CD4-positive, alpha-beta T cell (primary cell): ENCODE measurements at places on chromosomes 16 and 17.
A peak's percentile ranks its signal among the peaks of the same experiment; 100 is the strongest.

GRCh38 chr17:65293584-65294180 is 156.5 kb downstream of the RGS9 start:
- no peak for DNase-seq

GRCh38 chr16:10309271-10309932 is 76.5 kb upstream of the ATF7IP2 start:
- no peak for DNase-seq

- no peak for DNase-seq
Measured at GRCh38 chr17:80815151-80815681, 176.4 kb upstream of the CHMP6 start.

- DNase-seq = no peak
Measured at GRCh38 chr16:3444032-3444388, 530 bp downstream of the NAA60 start.

- no peak for DNase-seq
Measured at GRCh38 chr17:45427181-45427835, 5.4 kb downstream of the ARHGAP27 start.

GRCh38 chr16:11550791-11551498 is 35.8 kb downstream of the LITAF start:
- no peak for DNase-seq

- no peak for DNase-seq
Measured at GRCh38 chr17:31171701-31172100, 76.9 kb downstream of the NF1 start.

DNA sequence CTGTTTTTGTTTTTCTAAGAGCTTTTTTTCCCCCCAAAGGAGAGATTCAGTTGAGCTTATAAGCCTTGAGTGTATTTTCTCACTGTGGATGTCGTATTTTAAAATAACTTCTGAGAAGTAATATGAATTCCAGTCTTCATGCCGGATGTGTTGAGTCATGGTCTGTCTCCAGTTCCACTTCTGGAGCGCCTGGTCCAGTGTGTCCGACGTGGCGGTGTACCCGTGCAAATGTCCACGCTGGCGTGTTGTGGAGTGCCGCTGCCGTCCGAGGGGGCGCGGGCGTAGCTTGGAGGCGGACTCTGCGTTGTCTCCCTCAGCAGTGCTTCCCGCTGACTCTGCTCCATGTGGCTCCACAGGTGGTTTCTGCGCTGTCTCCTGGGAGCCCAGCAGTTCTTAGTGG is 60.9 kb upstream of the ZNF750 start:
- DNase-seq = no peak

- peak; percentile 36 for DNase-seq
Measured at GRCh38 chr16:49921791-49922456, 66.0 kb upstream of the ZNF423 start.

- no peak for DNase-seq
Measured at GRCh38 chr17:41494524-41494923, 4.8 kb upstream of the KRT36 start.

GRCh38 chr16:12530302-12530701 is 273.4 kb downstream of the CPPED1 start:
- no peak for DNase-seq

- DNase-seq = no peak
Measured at GRCh38 chr16:30619202-30619601, 9.0 kb upstream of the ZNF689 start.

GRCh38 chr16:17261197-17261858 is 209.4 kb downstream of the XYLT1 start:
- DNase-seq = no peak

DNA sequence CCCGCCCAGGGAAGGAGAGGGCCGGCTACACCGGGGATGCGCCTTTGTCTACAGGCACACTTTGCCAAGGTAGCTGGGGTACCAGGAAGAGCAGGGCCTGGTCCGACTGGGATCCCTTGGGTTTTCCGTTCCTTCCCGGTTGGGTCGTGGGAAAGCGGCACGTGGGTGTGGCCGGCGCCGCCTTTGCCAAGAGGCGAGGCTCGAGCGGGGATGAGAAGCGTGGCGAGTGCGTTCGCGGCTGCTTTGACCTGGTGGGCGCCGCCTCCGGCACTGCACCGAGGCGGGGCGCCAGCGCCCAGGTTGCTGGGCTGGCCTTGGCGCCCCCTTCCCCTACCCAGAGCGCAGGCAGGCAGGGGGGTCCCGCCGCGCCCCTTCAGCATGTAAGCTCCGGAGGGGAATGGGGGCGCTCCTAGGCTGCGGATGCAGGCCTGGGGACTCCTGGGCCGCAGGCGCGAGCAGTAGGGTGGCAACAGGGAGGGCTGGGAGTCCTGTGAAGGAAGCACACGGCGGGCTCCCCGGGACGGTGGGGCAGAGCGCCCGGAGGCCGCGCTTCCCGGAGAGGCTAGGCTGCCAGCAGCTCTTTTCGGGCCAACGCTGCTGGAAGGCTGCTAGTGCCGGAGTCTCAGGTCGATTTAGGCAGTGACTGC is 2.0 kb downstream of the HAS3 start:
- DNase-seq = no peak

- DNase-seq = no peak
Measured at GRCh38 chr17:900336-900934, 79.1 kb downstream of the NXN start.

- DNase-seq = no peak
Measured at GRCh38 chr16:53166099-53166498, 111.3 kb downstream of the CHD9 start.

GRCh38 chr16:1674306-1674705 is 3.8 kb upstream of the JPT2 start:
- DNase-seq = no peak

- no peak for DNase-seq
Measured at GRCh38 chr16:17944345-17944744, 392.2 kb downstream of the NPIPA8 start.

DNA sequence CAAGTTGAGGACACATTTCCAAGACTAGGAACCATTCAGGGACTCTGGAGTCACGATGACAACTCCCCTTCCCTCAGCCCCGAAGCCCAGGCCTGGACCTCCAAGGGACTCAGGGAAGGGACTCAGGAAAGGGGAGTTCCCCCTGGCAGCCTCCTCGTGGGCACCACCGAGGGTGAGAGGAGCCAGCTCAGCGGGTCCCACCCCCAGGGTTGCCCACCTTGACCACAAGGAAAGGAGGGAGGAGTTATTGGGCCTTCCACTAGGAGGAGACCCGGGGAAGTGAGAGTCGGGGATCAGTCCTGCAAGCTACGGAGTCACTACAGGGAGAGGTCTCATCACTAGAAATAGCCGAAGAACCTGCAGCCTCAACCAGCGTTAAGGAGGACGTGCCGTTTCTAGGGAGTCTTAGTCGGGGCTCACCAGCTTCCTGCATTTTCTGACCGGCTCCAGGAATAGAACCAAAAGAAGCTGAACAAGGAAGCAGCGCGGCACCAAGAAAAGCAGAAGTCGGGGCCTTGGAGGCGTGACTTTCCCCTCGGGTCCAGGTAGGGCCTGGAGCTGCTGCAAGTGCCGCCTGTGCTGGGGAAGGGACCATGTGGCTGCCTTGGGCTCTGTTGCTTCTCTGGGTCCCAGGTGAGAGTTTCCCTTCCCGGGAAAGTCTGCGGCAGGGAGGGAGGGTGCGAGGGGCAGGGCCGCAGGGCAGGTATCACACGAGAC is at the start of gene CD300A:
Gene CD300A, plus strand, starts transcription at position 524 of the 717 bp plus-strand sequence. Its CDS starts 70 bp downstream, at position 594.
- DNase-seq = no peak

DNA sequence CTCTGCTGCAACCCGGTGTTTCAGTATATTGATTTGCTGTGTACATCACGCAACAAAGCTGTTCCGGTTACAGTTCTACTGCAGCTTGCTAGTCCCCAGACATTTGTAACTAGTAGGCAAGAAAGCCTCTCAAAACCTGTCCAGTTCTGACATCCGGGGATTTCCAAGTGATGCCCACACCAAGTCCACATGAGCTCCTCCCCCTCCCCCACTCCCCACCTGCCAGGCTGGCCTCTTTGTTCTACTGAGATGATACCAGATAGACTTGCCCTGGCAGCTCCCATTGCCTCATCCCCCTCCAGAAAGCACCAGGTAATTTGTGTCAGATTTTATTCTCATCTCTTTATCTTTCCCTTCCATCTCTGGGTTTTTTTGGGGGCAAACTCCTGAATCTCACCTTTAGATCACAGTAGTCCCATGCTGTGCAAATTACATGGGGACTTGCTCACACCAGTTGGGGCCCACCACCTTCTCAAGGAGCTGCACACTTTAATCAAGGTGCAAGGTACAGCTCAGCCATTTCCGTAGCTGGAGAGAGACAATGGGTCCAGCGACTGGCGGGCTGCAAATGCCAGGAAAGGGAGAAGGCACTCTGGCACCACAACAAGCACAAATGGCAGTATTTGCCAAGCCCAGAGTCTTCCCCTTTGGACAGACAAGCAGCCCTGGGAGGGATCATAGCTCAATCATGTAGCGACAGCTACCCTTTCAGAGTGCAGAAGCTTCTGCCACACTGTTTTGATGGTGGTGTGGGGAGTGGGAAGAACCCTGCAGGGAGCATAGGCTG is 183.1 kb downstream of the CYLD start:
- DNase-seq = no peak

DNA sequence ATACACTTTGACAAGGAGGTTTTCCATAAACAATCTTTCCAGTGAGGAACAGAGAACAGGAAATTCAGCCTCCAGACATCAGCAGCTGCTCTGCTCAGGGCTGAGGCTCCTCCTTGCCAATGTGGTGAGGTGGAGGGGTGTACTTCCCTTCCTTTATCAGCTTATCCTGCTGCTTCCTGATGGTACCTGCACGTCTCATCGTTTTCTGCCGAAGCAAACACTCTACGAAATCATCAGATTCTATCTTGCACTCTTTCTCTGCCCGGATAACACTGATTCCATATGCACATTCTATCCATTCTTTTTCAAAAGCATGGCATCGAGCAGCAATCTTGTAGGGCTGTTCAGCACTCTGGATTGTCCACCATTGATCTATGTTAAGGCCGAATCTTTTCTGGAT is 15.4 kb upstream of the SEZ6 start:
- DNase-seq = no peak

- no peak for DNase-seq
Measured at GRCh38 chr16:22900863-22901262, 86.9 kb downstream of the HS3ST2 start.

GRCh38 chr16:64933885-64934284 is 188.0 kb downstream of the CDH11 start:
- no peak for DNase-seq
